Thymus (tissue), 14 donors: ENCODE measurements at places on chromosomes 4 and X.

DNA sequence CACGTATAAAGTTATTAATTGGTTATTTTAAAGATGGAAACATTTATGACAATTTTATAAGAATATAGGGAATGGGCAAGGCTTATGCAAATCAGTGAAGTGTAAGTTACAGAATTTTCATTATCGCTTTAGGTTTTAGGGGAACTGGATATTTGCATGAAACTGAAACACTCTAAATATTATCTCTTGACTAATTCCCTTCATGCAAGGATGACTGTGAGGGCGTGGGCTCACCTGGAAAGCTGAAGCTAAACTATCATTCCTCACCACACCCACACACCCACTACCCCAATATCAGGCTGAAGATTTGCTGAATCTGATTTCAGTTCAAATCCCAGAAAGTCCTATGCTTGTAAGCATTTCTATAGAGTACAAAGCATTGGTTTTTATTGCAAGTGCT, 81.7 kb upstream of the ARHGAP24 start:
- no peak for DNase-seq

GRCh38 chr4:155085843-155086530, 122.4 kb upstream of the NPY2R start:
- no peak for DNase-seq

DNA sequence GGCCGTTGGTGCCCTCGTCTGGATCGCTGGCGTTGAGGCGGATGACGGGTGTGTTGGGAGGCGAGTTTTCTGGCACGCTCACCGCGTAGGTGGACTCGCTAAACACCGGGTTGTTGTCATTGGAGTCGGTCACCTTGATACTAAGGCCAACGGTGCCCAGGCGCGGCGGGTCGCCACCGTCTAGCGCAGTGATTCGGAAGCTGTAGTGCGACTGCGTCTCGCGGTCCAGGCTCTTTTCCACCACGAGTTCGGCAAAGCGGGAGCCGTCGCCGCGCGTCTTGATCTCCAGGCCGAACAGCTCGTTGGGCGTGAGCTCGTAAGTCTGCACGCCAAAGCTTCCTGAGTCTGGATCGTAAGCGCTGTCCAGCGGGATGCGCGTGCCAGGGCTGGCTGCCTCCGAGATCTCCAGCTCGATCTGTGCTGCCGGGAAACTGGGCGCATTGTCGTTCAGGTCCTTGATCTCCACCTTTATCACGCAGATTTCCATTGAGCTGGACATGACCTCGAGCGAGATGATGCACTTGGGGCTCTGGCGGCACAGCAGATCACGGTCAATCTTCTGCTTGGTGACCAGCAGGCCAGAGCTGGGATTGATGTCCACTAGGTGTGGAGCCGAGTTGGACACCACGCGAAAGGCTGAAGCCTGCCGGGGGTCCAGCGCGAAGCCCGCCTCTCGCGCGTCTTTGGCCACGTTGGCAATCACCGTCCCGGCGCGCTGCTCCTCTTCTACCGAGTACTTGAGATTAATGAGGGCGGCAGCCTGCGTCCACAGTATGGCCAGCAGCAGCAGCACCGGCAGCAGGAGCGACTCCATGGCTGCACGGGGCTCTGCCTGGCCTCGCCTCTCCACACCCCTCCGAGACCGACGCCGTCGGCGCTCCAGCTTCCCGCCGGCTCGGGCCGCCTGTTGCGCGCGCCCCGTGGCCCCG, 2.0 kb downstream of the PCDH19 start:
- DNase-seq = no peak

- no peak for DNase-seq
Observed at GRCh38 chr4:142407596-142407995, 438.5 kb downstream of the INPP4B start.

DNA sequence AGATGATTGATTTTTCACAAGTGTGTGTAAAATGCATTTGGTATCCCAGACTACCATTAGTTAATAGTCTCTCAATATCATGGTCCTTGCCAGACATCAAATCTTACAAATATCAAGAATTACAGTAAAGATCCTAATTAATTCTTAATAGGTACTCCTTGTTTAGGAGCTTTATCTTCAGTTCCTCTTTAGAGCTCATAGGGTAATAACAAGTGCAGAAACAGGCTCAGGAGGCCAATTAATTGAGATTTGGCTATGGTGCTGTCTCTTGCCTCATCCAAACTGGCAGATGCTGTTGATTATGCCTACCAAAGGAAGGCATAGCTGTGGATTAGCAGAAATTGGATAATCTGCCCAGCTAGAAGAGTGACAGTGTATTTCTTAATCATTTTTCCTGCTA, 6.9 kb downstream of the MTMR1 start:
- DNase-seq = no peak
